ENCODE measurements at places on chromosomes 12 and 14.

DNA sequence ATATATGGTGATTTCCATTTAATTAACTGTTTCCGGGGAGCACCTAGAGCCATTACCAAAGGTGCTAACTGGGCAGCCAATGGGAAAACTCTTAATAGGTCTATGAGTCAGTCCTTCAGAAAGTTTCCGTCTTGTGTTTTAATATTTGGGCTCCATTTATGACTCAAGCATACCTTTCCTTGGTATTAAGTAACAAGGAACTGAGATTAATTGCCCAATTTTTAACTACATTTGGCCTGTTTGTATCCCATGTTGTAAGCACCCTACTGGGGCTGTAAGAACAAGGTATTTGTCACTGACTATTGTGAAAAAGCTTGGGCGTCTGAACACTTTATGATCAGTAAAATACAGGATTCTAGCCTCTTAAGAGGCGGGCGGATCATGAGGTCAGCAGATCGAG is 62.8 kb upstream of the FOXN3 start:
- no peak for DNase-seq

- DNase-seq: no peak
Observed at GRCh38 chr12:118822512-118822911, 158.8 kb upstream of the SRRM4 start.

DNA sequence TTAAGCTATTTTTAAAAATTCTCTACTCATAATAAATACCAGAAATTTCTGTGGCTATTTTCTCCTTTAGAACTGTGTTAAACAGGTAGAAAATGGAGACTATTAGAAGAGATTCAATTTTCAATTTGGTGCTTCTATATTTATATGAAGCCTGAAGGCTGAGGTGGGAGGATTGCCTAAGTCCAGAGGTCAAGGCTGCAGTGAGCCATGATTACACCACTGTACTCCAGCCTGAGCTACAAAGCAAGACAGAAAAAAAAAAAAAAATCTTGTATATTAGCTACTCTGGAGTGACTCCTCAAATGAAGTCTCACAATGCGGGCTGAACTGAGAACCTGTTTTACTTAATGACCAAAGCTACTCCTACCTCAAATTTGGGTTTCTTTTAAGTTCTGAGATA is 9.8 kb upstream of the DPF3 start:
- no peak for DNase-seq

GRCh38 chr12:128033473-128033872 is 233.5 kb upstream of the TMEM132C start:
- DNase-seq: no peak

- no peak for DNase-seq
Observed at GRCh38 chr14:88002421-88003075, 2.4 kb upstream of the GPR65 start.

GRCh38 chr12:115973066-115973465 is 304.4 kb downstream of the MED13L start:
- DNase-seq: no peak

GRCh38 chr12:8867009-8867408 is 44.6 kb downstream of the A2ML1 start:
- no peak for DNase-seq

GRCh38 chr12:119621878-119622277 is 28.3 kb downstream of the TMEM233 start:
- DNase-seq: no peak

DNA sequence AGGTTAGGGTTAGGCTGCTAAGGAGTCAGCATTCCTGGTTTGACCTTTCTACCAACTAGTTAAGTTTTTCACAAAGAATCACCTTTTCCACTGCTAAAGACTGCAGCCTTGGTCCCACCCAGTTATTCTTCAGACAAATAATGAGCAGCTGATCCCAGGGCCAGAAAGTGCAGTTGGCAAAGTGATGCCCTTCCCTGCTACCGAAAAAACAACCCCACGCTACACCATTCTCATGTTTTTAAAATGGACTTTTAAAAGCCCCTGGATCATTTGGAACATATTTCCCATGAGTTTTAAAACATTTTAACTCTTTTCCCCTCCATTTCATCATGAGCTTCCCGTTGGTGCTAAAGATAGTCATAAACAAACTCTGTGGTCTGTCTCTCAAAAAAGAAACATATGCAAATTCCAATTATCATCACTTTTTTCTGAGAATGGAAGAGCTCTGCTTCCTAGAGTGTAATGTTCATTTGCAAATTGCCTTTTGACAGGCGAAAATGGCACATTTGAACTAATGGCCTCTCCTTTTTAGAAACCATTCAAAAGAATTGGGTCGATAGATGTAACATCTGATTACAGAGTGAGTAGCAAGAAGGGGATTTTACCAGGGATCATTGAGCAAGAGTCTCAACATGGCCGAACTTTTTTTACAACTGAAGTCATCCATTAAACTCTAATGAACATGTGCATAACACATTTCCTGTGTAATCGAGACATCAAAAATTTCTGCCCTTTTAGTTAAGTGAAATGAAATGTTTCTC is 129.3 kb upstream of the RAP1B start:
- no peak for DNase-seq

DNA sequence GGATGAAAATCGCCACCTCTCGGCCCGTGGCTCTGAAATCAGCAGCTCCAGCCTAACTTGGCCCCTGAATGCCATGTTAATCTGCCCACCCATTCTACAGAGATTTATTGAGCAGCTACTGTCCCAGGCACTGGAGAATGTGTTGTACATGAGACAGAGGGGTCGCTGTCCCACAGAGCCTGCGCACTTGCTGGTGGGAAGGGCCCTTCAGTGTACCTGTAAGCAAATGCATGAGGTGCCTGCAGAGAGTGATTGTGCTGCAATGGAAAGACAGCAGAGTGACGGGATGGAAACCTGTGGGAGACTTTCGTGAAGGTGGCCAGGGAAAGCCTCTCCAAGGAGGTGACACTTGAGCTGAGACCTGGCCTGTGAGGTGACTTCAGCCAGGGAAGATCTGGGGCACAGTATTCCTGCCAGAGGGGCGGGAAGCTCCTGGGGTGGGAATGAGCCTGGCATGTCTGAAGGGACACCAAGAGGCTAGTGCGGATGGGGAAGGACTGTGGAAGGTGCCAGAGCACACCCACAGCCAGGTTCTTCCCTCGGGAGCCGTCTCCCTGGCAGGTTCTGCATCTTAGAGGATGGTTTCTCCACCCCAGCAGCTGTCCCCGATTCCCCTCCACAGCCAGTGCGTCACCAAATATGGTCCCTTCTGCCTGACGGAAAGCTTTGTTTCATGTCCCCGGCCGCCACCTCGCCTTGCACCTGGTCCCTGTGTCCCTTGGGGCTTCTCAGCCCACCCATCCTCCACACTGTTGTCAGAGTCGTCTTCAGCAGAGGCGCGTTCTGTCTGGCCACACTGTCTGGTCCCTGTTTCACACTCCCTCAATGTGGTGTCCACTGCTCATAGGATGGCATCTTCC is 8.7 kb downstream of the SMIM41 start:
- DNase-seq: no peak

- DNase-seq: no peak
Observed at GRCh38 chr12:50859621-50860310, 17.0 kb downstream of the TMPRSS12 start.

DNA sequence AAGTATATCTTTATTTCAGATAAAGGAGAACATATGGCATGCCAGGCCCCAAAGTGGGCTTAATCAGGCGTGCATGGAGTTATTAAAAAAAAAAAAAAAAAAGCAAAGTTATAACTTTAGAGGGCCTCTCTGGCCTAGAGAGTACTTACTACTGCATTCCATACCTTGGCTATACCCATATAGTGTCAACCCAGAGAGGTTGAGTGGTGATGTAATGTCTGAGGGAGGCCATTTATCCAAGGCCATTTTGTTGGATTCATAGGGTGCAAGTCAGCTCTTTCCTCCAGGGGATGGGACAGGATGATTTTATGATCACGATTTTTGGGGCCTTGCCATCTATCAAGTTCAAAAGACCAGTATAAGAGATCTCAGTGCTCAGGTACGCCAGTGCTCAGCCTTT is 66.4 kb downstream of the DCAF5 start:
- DNase-seq: no peak

GRCh38 chr12:131459773-131460365 is 251.0 kb upstream of the SFSWAP start:
- no peak for DNase-seq

DNA sequence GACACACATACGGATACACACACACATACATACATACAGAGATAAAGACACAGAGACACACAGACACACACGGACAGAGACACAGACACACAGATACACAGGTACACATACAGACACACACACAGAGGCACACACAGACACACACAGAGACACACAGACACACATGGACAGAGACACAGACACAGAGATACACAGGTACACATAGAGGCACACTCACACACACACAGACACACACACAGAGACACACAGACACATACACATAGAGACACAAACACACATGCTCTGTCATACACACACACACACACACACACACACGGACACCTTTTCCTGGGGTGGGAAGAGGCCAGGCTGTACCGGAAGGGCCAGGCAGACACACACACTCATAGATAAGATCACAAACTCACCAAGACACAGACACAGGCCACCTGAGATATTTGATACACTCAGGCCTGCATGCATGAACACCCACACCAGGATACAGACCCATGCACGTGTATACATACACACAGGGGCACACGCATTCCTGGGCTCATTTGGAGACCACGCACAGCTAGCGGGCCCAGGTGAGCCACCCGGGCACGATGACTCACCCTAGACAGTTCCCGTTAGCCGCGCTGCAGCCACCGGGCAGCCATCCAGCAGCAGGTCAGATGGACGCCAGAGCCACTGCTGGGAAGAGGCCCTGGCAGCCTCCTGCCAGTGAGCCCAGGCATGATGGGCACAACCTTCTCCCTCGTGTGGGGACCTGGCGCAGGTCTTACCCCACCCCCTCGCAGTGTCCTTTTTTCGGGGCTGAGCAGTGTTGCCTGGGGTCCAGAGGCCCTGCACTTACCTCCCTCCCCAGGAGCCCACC is 1.8 kb upstream of the AHNAK2 start:
- DNase-seq: no peak

- no peak for DNase-seq
Observed at GRCh38 chr14:38629412-38629811, 373.5 kb upstream of the CLEC14A start.

DNA sequence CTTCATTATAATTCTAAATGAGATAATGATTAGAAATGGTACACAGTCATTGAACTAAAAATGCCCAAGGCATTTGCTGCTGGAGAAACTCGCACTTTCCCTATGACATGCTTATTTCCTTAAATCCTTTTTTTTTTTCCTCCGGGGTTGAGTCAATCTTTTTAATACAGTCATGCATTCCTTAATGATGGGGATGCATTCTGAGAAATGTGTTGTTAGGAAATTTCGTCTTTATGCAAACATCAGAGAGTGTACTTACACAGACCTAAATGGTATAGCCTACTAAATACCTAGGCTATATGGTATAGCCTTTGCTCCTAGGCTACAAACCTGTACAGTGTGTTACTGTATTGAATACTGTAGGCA is 29.8 kb upstream of the DACT1 start:
- DNase-seq: no peak

GRCh38 chr12:54162741-54163140 is 26.0 kb downstream of the SMUG1 start:
- DNase-seq: no peak

DNA sequence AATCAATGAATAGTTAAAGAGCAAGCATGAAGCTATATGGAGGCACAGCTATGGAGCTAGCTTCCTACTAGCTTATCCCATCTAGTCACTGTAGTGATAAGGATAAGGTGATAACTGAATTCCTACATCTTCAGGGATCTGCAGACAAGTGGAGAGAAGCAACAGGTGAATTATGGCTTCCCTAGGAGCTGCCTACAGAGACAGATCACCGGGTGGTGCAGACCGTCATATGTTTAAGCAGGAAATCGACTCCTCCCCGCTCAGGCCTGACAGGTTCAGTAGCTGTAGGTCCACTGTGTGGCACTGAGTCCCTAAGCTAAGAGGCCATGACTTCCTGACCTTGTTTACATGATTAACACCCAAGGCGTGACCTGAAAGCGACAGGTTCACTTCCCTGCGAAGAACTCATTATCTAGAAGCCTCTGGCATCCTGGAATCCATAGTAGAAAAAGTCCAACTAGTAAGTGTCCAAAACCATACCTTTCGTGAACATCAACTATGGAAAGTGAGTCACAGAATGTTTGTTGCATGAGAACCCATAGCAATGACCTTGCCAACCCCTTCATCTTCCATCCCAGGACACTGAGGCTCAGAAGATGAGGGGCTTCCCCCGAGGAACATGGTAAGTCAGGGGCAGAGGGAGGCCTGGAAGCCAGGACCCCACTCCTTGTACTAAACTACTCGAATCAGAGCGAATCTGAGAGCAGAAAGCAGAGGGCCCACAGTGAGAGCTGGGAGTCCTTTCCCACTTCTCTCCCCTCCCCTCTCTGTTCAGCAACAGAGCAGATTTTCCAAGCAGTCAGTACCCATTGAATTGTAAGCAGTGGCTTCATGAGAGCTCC is 75.4 kb upstream of the CCND2 start:
- no peak for DNase-seq

- DNase-seq: peak; percentile 49
Observed at GRCh38 chr12:53231921-53232645, at the start of gene RARG. Gene RARG, minus strand, starts transcription at chr12:53232209. Its CDS starts 4,664 bp downstream, at chr12:53227545.

DNA sequence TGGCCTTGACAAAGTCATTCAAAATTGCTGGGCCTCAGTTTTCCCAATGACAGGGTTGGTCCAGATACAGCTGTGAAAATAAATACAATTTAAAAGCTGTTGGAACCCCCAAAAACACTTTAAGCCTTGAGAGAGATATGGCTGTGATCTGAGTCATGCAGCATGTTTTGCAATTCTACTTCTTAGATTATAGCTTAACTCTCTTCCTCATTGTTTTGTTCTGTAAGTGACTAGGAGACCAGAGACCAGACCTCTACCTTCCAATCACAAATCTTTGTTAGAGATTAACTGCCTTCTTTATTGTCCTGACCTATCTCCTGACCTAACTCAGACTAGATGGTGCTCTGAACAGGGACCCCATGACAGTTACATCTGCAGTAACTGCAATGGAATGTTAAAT is 198.1 kb downstream of the STXBP6 start:
- no peak for DNase-seq

DNA sequence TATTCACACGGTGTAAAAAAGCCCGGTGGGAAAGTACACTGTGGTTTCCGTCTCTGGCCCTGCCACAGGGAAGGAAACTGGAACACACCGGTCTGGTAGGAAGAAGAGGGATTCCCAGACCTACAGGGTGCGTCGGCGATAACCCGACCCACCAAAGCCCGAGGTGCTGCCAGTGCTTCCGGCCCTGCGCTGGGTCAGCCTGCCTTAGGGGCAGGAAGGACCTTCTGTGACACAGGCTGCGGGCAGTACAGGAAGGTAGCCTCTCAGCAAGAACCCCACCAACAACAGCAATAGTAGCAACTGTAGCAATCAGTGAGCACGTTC is 169.5 kb upstream of the FKBP4 start:
- DNase-seq: no peak
